ENCODE measurements at places on chromosomes 6 and 20. TPM values are rescaled to one million over a fixed set of nuclear protein-coding genes. Genes with fewer than 3 reads are reported as not detected.
A peak's percentile ranks its signal among the peaks of the same experiment; 100 is the strongest.

DNA sequence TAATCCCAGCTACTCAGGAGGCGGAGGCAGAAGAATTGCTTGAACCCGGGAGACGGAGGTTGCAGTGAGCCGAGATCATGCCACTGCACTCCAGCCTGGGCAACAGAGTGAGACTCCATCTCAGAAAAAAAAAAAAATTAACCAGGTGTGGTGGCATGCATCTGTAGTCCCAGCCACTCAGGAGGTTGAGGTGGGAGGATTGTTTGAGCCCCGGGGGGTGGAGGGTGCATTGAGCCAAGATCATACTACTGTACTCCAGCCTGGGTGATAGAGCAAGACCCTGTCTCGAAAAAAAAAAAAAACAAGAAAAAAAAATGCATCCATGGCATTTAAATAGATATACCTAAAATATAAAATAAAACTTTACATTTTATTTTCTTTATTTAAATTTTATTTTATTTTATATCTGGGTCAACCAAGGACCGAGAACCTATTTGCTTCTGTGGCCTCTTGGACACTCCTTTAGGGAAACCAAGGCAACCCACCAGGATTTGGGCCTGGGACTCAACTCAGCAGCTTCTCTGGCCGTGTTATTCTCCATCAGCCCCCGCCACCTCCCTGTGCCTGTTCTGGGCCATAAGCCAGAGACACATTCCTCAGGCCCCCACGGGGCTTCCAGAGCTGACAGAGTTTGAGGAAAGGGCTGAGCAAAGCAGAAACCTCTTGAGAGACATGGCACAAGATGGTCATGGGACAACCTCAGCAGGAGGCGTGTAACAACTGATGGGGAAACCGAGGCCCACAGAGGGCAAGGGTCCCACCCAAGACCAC is 6.2 kb downstream of the SNTA1 start:
- DNase-seq, result peak; percentile 31

DNA sequence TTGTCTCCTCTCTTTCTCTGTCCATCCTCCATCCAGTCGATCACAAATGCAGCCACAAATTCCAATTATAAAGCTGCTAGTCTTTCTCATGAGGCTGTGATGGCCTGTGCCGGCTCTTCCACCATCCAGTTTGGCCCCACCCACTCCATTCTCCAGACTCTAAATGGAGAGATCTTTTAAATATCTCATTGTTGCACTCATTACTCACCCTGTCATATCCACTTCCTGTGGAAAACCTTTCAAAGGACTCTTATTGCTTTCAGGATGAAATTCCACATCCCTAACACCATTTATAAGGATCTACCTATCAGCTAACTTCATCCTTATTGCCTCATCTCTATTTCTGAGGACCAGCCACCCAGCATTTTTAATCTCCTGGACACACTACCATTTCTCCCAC is 70.6 kb downstream of the NRN1 start:
- peak; percentile 57 for DNase-seq

DNA sequence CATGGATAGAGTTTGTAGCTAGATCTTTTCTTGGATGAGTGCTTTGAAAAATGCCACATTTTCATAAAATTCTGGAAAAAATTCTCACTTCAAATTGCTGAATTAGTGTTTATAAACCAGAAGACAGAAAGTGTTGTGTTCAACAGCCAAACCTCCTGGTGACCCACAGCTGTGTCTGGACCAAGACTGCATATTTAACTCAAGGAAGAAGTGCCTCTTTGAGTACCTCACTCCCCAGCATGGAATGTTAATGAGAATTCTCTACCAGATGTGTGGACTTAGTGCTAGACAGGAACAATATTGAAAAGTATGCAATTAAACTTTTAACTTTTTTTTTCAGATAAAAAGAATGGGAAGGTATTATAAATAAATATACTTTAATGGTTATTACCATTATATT is 609.3 kb downstream of the COL12A1 start:
- no peak for DNase-seq

DNA sequence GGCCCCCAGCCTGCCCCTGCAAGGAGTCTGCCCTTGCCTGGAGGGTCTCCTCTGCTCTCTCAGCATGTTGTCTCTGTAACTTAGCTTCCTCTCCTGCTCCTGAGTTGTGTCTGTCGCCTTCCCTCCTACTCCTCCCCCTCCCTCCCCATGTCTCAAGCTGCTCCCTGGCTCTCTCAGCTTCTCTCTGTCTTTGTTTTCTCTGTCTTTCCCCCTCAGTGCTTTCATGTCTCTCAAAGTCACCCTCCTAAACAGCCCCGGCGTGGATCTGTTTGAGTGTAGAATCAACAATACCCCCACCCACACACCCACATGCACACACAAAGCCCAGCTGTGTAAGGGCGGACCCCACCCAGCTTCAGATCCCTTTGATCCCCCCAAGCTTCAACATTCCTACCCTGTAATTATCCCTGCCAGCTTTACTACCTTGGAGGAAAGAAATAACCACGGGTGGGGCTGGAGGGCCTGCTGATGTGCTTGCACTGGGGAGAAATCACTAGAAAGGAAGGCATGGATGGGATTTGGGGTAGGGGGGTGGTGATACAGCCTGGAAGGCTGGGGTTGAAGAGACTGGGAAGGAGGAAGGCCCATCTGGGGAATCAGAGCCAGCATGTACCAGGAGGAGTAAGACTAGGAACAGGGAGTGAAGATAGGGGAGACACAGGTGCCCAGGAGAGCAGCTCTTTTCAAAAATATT is 1.0 kb upstream of the LY6G6D start:
- no peak for DNase-seq

GRCh38 chr6:168118935-168119334 is 39.9 kb upstream of the FRMD1 start:
- no peak for DNase-seq

DNA sequence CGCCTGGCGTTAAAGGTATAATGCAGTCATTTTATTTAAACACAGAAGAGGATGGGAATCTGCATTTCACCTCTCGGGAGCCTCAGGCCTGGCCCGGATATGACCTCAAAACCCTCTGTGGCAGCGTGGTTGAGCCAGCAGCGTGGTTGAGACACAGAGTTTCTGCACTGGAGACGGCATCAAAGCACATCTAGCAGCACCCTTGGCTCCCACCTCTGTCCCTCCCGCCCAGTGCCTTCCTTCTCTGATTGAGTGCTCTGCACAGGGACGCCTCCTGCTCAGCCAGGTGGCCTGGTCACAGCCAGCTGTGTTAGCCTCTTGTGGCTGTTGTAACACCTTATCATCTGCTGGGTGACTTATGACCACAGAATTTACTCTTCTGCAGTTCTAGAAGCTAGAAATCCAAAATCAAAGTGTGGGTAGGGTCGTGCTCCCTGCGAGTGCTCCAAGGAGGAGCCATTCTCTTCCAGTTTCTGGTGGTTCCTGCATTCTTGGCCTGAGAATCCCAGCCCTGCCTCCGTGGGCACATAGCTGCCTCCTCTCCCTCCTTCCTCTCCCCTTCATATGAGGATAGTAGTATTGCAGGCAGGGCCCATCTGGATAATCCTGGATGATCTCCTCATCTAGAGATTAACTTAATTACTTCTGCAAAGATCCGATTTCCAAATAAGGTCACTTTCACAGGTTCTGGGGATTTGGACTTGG is 156.7 kb downstream of the SYCP2 start:
- DNase-seq, result no peak

GRCh38 chr6:122389704-122390372 is 9.6 kb upstream of the HSF2 start:
- DNase-seq, result no peak

DNA sequence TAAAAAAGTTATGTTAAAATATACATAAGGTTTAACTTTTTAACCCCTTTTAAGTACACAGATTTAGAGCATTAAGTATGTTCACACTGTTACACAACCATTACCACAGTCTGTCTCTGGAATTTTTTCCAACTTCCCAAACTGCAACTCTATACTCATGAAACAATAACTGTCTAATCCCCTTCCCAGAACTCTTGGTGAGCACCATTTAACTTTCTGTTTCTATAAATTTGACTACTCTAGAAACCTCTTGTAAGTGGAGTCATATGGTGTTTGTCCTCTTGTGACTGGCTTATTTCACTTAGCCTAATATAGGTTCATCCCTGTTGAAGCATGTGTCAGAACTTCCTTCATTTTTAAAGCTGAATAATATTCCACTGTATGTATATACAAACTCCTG is 98.1 kb downstream of the MAP3K7 start:
- no peak for DNase-seq

DNA sequence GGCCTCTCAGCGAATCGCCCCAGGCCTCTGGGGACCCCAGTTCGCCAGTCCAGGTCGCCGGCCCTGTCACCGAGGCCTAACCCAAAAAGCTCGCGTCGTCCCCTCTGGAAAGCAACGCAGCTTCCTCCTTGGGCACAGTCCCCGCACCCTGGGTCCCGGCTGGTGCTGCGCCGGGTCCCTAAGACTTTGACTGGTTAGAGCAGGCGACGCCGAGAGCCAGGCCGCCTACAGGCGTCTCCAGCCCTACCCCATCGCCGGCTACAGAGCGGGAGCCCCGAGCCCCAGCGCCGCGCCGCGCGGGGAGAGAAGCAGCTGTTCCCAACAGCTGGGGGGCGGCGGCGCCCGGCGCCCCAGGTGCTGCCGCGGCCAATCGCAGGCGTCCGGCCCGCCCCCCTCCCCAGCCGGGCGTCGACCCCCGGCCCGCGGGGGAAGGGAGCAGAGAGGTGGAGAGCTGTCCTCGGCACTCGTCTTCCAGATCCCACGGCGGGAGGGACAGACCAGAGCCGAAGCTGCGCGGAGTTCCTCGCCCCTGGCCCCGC is 540 bp upstream of the RBM24 start:
- no peak for DNase-seq

GRCh38 chr6:88342336-88342735 is 176.2 kb upstream of the CNR1 start:
- DNase-seq, result no peak

- DNase-seq, result no peak
Observed at GRCh38 chr6:148971031-148971927, 224.4 kb downstream of the UST start.

- no peak for DNase-seq
Observed at GRCh38 chr6:44110005-44110676, 17.1 kb downstream of the MRPL14 start.

GRCh38 chr6:130697995-130698535 is 129.1 kb upstream of the SMLR1 start:
- no peak for DNase-seq

GRCh38 chr20:58800134-58800871 is 50.4 kb downstream of the GNAS-AS1 start:
- DNase-seq, result no peak

- no peak for DNase-seq
Observed at GRCh38 chr6:21375151-21376116, 218.1 kb upstream of the SOX4 start.

DNA sequence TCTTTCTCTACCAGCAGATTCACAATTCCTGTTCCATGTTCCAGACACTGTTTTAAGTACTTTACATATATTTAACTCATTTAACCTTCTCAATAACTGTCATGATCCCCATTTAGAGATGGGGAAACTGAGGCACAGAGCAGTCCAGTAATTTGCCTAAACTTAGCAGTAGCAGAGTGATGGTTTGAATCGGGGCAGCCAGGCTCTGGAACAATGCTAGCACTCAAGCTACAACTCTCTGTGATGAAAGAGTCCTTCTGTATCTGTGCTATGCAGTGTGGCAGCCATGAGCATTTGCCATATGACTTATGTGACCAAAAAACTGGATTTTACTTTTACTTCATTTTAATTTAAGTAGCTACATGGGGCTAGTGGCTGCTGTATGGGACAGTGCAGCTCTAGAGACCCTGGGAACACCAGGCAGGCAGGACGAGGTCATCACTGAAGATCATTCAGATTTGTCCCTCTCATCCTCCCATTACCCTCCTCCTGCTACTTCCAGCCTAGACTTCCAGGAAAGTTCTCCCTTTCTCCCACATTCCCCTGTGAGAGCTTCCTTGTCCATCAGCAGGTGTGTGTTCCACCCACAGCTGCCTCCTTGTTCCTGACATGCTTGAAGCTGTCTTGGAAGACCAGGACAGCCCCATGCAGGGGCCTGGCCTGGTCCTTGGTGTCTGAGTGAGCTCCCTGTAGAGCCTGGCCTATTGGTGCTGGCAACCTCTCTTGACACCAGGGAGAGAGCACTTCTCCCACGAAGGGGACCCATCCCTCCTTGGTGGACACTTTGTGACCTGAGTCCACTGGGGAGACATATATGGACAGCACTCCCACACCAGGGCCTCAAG is 157.0 kb downstream of the MRPL14 start:
- DNase-seq, result no peak

DNA sequence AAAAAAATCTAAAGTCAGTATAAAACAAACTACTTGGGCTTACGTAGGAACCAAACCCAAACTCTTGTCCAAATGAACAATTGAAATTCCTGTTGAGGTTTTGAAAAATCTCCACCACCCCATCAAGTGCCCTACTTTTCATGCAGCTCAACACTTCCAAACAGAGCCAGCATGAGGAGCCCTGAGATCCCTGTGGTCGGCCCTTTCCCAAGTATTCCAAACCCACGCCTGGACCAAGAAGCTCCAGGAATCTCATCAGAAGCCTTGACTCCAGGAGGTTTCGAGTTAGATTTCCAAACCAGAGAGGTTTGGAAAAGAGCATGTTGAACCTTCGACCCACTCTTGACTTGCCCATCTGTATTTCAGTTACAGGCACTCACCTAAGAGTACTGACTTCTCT is 179.3 kb downstream of the MTFR2 start:
- no peak for DNase-seq

- DNase-seq, result no peak
Observed at GRCh38 chr6:101783287-101783686, 389.8 kb downstream of the GRIK2 start.

DNA sequence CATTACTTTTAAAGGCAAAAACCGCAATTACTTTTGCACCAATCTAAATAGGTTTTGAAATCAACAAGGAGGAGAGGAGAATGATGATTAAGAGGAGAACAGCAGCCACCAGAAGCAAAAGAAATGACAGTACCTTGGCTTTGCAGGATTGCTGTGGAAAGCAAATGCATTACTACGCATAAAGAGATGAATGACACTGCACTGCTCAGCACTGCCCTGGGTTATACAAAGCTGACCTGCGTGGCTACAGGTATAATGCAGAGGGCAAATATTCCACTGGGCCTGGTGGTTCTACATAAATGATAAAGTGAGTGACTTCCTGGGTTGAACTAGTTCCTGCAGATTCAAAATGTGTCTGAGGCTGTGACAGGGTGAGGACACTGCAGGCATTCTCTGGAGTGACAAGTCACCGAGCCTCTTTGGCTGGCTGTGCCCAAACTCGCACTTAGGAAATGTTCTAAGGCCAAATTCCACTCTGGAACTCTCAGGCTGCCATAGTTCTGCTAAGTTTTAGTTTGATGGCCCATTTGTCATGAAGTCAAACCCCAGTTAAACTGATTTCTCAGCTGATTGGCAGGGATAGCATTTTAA is 78.6 kb downstream of the INSM1 start:
- no peak for DNase-seq

- no peak for DNase-seq
Observed at GRCh38 chr6:6402006-6402405, 81.5 kb upstream of the F13A1 start.

Gene PNLDC1
- not detected for total RNA-seq

Gene CCDC28A
- 19.0 TPM for total RNA-seq

Gene NRN1
- 38.3 TPM for total RNA-seq

Gene DNAH8
- total RNA-seq, result not detected

Gene PLCB1
- 2.3 TPM for total RNA-seq

Gene KCNK16
- not detected for total RNA-seq

Gene ATAT1
- total RNA-seq, result 2.5 TPM

Measured in Daoy (cell line).